ENCODE measurements at places on chromosomes 4 and X.

- no peak for DNase-seq
Measured at GRCh38 chr4:1416948-1417260, 10.7 kb upstream of the NKX1-1 start.

- DNase-seq: no peak
Measured at GRCh38 chr4:74117024-74117534, 18.1 kb upstream of the CXCL2 start.

DNA sequence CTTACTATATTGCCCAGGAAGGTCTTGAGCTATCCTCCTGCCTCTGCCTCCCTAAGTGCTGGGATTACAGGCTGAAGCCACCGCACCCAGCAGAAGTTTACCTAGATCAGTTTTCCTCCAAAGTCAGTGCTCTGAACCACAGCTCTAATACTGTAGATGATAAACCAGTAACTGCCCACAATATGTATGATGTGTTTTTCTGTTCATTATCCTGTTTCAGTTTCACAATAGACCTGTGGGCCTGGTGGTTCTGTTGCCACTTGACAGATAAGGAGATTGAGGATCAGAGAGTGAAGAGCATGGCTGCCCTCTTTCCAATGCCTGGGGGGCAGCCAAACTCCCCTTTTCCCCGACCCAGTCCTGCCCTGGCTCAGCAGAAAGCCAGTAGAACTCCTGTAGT is 87.0 kb downstream of the EFNB1 start:
- DNase-seq: no peak

GRCh38 chrX:83771664-83772063 is 89.3 kb upstream of the CYLC1 start:
- no peak for DNase-seq

GRCh38 chr4:40954088-40954668 is 204.4 kb downstream of the NSUN7 start:
- DNase-seq: no peak

DNA sequence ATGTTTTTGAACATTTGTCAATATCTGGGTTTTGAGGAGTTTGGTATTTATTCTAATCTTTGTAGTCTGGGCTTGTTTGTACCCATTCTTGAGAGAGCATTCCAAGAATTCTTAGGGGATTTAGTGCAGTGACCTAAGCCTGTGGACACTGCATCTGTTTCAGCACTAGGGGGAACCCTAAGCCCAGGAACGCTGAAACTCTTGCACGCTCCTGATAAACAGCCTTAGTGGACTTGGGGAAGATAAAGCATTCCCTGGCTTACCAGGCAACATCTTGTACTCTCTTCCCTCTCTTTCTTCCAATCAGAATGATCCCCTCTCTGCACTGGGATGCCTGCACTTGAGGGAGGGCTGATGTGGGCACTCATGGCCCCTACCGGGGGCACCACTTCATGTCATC is 654.9 kb upstream of the HTR2C start:
- DNase-seq: no peak

GRCh38 chrX:1444561-1445500 is 7.9 kb downstream of the ASMTL start:
- DNase-seq: no peak

DNA sequence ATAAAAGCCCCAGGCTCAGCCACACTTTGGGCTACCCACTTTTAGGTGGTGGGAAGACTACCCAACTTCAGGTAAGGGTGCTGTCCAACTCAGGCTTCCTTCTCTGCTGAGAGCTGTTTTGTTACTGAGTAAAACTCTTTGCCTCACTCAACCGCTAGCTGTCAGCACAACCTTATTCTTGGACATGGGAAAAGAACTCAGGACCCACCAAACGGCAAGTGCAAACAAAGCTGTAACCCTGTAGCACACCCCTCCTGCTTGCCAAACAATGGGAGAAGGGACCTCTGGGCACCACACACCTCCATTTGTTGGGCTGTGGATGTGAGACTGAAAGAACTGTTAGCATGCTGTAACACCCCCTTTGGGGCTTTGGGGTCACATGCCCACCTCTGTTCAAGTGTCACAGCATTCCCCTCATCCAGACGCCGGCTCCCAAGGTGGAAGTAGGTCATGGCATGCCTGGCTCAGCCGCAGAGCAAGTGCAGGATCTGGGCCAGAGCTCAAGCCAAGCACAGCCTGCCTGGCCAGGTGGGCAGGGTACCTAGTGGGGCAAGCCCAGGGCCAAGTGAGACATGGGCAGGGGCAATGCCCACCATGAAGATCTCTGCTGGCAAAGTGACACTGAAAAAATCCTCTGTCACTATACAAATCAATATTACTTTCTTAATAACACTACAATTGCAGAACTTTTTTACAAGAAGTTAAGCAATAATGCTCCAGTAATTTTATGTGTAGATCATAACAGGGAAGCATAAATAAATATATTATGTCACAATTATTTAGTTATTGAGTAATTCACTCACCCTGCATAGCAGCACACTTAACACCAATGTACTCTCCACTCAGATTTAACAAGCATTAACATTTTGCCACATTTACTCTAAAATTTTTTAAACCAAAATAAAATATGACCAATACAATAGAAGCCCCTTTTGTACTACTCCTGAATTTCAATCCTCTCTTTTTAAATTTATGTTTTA is 107.2 kb downstream of the TBCK start:
- DNase-seq: no peak

DNA sequence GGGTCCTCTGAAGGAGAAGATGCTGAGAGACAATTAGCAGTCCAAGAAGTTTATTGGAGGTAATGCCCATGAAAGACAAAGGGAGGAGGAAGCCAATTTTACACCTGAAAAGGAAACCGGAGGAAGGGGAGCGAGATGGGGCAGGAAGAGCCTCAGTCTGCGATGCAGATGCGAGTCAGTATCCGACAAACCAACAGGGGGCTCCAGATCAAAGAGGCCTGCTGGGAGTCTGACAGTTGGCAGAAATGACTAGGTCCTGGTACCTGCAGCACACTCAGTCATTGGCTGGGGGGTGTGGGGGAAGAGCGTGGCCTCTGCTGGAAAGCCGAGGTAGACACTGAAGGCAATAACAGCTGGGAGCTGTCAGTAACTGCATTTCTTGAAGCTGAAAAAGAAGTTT is 231.1 kb upstream of the CENPE start:
- no peak for DNase-seq

DNA sequence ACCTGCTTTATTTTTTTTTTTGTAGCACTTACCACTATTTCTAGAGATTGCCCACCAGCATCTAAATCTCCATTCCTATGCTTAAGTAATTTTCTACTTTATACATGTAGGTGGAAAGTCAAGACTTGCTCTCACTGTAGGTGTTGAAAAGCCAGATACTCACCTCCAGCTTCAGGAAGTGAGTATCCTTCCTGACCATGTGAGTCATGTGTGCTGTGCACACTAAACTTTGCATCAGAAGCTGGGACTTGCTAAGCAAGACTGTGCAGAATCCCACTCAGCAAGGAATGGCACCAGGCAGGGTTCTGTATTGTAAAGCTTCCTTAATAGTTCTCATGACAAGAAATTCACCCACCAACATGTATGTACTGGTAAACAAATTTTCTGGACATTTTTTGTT is 151.8 kb downstream of the POU4F2 start:
- no peak for DNase-seq
